ENCODE measurements at places on chromosomes 6 and 20. TPM values are rescaled to one million over a fixed set of nuclear protein-coding genes. Genes with fewer than 3 reads are reported as not detected.

DNA sequence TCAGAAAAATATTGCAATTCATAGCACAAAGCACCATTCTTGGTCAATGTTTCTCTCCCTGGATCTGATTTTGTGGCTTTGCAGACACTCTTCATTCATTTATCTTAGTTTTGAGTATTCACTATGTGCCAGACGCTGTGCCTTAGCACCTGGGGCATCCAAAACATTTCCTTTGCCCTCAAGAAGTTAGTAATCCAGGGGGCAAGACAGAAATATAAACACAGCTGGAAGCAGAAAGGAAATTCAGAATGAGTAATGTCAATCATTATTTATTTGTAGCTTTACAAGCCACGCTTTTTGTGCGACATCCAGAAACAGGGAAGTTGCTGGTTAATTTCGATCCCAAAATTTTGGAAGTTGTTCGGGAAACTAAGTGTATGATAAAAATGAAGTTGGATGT lies 71.4 kb downstream of the DNAH8 start:
- no peak for DNase-seq

GRCh38 chr20:34626992-34627391 lies 49.9 kb downstream of the PIGU start:
- DNase-seq = no peak

DNA sequence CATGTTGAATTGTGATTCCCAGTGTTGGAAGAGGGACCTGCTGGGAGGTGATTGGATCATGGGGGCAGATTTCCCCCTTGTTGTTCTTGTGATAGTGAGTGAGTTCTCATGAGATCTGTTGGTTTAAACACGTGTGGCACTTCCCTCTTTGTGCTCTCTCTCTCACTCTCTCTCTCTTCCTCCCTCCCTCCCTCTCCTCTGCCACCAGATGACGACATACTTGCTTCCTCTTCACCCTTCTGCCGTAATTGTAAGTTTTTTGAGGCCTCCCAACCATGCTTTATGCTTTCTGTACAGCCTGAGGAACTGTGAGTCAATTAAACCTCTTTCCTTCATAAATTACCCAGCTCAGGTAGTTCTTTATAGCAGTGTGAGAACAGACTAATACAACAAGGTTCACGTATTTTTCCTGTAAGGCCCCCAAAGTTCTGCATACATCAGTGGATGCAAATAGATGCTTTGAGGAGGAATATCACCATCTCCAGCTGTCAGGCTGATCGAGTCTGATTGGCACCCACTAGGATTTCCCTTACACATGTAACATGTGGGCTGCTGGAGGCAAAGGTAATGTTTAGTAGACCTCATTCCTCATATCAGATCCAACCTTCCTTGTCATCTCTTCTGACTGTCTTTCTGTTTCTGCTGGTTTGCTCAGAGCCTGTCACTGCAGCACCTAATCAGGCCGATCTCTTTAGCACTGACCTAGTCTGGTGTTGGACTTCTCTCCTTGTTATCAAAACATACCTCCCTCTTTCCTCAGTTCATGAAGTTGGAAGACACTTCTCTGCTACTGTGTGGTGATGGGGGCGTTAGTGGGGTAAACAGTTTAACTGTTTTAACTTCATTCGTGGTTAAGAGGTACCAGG lies 54.3 kb upstream of the BACH2 start:
- no peak for DNase-seq

DNA sequence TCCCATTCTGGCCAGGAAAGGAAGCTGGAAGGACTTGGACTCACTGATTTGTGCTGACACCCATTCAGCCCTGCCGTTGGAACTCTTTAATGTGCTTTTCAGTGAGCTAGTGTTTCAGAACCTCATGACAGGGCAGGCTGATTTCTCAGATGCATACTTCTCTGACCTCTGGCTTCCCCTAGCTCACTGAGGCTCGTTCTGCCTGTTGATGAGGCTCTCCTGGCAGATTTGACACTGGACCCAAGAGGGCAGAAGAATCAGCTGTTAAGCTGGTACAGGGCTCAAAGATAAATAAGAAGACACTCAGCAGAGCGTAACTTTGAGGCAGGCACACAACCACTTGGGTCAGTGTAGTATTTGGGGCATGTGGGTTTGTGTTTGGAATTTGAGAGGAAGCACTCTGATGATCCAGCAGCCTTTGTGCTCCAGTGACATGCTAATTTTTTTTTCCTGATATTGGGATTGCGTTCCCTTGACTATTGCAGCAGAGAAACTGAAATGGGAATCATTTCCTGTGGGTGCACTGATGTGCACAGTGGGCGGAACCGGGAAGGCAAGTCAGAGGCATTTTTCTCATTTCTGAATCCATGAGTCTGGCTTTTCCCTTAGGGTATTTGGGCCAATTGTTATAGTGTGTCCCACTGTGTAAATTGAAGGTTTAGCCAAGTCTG lies 80.2 kb downstream of the CARMIL1 start:
- DNase-seq = no peak

DNA sequence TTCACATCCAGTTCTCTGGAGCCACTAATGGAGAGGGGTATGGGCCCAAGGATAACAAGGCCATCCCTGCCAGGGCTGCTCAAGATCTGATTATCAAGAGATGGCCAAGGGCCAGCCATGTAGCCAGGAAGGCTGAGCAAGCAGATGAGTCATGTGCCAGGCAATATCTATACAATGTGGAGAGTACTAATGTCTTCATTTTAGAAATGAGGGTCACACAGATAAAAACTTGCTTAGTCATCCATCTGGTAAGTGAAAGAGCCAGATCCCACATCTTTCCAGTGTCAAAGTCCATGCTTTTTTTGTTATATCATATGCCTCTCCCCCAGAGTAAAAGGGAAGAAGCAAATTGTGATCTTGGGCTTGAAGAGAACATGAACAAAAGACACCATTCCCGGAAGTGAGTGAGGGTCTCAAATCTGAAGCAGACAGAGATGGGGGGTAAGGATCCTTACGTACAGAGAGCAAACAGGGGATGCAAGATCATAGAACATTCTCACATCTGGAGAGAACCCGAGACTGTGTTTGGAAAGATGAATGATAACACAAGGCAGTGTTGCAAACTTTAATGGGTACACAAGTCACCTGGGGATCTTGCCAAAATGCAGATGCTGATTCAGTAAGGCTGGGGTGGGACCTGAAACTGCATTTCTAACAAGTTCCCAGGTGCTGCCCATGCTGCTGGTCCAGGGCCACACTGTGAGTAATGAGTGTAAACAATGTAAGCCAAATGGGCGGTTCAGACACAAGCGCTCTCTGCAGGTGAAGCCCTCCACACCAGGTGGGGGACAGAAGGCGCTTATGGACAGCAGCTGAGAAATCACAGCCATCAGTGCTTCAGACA lies 20.0 kb upstream of the GSTA3 start:
- DNase-seq = no peak

CST2 gene
- not detected for total RNA-seq

DNA sequence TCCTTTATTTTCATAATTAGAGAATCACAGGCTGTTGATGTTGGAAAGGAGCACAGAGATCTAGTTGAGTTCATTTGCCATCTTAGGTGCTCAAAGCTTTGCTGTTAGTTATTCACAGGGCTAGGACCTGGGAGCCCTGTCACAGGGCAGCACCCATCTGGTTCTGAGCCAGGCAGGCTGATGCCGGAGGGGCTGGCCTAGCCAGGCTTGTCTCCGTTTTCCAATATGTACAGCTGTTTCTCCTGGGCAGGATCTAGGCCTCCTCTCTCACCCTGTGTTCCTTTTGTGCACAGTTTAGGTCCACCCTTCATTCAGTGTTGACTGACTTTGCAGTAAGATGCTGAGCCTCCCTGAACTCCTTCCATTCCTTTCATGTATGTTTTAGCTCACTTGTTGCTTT lies 33.4 kb downstream of the LRRC1 start:
- DNase-seq = no peak

ENPP4 gene
- total RNA-seq = 18.3 TPM

DNA sequence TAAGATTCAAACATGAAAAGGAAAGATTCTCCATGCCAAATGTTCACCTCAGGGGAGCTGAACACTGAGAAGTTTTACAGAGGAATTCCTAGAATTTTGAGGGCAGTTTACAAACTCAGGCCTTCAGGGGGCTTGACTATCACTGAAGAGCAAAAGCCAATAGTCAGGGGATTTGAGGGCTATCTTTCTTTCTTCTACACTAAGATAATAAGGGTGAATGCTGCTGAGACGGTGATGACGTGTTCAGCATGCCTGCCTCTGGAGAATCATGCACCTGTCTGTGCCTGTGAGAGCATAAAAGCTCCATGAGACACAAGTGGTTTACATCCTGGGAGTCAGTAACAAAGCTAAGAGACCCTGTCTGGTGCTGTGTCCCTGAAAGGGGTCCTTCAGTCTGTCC lies 1085.6 kb downstream of the KIF16B start:
- no peak for DNase-seq

- DNase-seq = no peak
Measured at GRCh38 chr20:15507151-15507550, 1066.1 kb downstream of the KIF16B start.

MYLK2 gene
- 0.19 TPM for total RNA-seq

DNA sequence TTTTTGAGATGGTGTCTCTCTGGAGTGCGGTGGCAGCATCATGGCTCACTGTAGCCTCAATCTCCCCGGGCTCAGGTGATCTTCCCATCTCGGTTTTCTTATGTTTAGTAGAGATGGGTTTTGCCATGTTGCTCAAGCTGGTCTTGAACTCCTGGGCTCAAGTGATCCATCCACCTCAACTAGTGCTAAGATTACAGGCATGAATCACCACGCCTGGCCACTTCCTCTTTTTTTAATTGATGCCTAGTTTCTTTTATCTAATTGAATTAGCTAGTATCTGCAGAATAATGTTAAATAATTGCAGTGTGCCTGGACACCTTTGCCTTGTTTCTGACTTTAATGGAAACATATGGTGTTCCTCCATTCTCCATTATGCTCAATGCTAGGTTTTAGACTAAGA lies 38.4 kb upstream of the SLC22A16 start:
- DNase-seq = no peak

- DNase-seq = peak; percentile 61
Measured at GRCh38 chr6:44126320-44127149, 717 bp downstream of the MRPL14 start.

- DNase-seq = no peak
Measured at GRCh38 chr6:151054306-151054705, 185.5 kb upstream of the AKAP12 start.

HCRTR2 gene
- not detected for total RNA-seq
